EH (cell line): ENCODE measurements at places on chromosomes 4 and X.

- no peak for DNase-seq
Measured at GRCh38 chr4:57220734-57221133, 110.5 kb upstream of the IGFBP7 start.

DNA sequence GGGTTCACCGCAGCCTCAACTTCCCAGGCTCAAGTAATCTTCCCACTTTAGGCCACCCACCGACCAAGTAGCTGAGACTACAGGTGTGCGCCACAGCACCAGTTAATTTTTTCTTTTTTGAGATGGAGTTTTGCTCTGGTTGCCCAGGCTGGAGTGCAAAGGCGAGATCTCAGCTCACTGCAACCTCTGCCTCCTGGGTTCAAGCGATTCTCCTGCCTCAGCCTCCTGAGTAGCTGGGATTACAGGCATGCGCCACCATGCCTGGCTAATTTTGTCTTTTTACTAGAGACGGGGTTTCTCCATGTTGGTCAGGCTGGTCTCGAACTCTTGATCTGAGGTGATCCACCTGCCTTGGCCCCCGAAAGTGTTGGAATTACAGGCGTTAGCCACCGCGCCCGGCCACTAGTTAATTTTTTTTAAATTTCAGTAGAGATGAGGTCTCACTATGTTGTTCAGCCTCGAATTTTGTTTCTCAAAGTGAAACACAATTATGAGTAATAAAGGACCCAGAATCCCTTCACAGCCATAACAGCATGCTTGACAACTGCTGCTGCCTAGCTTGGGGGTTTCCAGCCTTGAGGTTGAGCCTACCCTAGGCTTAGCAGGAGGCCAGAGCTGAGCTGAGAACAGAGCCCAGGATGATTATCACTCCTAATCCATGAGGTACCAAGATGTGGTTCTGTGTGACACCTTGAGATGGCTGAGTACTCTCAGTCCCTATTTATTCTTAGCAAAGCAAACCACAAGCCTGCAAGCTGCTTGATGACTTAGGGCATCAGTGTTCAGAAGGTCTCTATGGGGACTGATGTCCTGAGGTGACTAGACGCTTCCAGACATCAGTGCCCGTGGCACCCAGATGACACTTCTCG lies 41.6 kb upstream of the NKRF start:
- DNase-seq, result no peak

DNA sequence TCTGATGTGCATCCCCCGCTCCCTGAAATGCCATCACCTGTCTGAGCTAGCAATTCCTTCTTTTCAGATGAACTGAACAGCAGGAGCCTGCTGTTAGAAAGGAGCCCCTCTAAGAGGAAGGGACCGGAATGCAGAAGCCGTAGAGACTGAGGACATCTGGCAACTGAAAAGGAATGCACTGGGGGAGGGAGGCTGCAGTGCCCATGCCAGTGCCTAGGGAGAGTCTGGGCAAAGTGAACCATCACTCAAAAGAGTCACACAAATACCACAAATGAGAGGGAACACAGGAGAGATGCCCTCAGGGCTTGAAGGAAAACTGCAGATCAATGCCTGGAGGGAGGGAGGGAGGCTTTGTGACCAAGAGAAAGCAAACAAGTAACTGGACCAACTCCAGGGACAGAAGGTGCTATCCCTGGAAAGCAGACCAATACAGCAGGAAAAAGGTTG lies 93.9 kb upstream of the CBR4 start:
- DNase-seq, result peak; percentile 58

DNA sequence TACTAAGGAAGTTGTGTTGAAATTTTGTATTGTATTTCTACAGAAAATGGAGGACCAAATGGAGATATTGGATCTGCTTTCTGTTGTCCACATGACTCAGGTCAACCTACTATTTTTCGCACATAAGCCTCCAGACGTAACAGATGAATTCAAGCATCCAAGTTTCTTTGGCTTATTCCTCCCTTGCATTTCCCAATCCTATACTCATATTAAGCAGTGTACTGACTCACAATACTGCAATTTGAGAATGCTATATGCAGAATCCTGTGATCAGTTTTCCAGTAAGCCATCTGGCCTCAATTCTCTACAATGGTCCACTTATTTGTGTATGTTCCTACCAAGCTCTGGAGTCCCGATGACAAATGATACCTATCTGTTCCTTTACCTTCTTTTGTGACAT lies 75.7 kb downstream of the ASB9 start:
- no peak for DNase-seq

DNA sequence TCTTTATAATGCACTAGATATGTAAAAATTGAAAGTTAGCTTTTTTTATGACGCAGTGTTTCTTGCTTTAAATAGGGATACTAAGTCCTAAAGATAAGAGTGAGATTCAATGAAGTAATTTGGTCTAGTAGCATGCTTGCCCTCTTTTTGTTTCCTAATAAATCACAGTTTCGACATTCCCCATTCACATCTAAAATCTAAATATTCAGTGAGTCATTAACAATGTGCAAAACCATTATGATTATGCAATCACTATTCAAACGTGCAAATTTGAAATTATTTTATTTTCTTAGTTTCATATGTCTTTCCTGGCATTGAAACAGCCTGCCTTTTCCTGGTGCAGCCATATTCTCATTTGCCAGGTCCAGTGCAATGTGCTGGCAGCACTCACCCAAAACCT lies 1350.5 kb upstream of the PABPC4L start:
- DNase-seq, result no peak

GRCh38 chr4:33924239-33924638 lies 2320.1 kb downstream of the ARAP2 start:
- peak; percentile 36 for DNase-seq

DNA sequence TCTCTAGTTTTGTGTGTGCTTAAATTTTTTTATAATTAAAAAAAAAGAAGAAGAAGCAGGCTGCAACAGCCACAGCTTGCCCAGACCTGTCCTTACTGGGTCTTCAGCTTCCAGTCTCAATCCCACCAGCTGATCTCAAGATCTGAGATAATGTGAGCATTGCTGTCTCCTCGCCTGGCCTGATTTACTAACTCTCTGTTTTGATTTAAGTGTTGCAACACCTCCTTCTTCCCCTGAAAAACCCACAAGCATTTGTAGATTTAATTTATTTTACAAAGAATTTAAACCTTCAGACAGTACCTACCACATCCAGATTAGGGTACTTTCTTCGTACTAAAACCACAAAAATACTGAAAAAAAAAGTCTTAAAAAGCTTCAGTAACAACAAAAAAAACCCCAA lies 38.0 kb downstream of the FAM241A start:
- DNase-seq, result no peak

DNA sequence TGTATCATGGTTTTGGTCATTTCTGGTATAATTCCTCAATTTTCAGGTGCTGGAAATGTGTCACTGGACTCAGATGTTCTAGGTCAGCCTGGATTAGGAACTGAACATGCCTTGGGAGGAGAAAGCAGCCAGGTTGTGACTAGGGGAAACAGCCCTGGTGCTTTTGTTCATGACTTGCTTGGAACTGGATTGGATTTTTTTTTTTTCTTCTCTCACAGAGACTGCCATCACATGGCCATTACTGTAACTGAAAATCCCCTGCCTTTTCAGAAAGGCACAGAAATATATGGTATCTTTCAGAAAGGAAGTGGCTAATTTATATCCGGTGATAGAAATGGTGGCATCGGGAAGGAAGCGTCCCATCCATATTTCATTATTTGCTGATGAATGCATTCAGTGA lies 34.6 kb downstream of the SEPTIN11 start:
- DNase-seq, result peak; percentile 69

GRCh38 chrX:43958529-43958928 lies 14.7 kb downstream of the NDP start:
- DNase-seq, result peak; percentile 78

DNA sequence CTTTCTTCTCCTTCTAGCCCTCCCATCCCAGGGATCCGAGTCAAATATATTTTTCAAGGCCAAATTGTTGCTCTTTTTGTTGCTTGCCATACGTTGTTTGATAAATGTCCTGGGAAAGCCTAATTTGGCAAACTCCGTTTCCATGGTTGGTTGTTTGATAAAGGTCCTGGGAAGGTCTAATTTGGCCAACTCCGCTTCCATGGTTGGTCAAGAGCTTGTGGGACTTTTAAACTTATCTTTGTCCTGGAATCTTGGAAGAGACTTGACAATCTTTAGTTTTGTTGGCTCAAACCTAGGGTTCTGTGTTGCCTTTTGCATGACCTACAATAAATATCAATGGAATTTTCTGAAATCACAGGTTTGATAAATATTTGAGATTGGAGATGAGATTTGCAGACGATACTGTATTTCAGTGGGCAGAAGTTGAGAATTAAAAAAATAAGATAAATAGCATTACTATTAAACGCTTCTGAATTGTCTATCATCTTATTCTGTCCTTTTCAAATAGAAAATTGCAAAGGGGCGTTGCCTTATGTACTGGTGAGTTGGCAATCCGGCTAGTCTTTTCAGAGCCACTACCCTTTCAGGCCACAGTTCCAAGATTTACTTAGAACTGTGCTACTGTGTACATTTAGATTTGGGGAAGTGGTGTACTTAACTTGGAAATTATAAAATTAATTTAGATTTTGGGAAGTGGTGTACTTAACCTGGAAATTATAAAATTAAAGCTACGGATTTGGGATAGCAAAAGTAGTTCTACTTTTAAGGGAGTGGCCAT lies 804 bp downstream of the OSTC start:
- peak; percentile 77 for DNase-seq

- DNase-seq, result peak; percentile 87
Measured at GRCh38 chr4:4762909-4763821, 96.3 kb upstream of the MSX1 start.

- no peak for DNase-seq
Measured at GRCh38 chrX:155144926-155145325, 71.3 kb upstream of the VBP1 start.

DNA sequence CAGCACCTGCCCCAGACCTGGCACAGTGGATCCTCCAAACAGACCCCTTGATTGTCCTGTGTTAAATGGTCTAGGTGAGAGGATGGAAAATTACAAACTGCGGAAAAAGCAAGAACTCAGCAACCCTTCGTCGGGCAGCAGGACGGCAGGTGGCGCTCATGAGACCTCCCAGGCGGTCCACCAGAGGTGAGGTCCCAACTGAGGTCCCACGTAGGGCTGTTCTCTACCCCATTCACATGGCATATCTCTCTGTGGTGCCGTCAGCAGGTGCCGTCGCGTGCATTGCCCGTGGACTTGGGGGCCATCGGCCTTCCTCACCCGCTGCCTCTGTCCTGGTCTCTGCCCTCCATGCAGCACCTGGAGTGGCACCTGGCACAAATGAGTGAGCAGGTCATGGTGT lies 88.2 kb downstream of the CRMP1 start:
- no peak for DNase-seq

GRCh38 chr4:155789391-155789790 lies 30.6 kb downstream of the GUCY1B1 start:
- no peak for DNase-seq

GRCh38 chrX:110268886-110269285 lies 49.0 kb downstream of the AMMECR1 start:
- peak; percentile 20 for DNase-seq

GRCh38 chrX:72346302-72346949 lies 40.7 kb upstream of the CITED1 start:
- DNase-seq, result no peak

DNA sequence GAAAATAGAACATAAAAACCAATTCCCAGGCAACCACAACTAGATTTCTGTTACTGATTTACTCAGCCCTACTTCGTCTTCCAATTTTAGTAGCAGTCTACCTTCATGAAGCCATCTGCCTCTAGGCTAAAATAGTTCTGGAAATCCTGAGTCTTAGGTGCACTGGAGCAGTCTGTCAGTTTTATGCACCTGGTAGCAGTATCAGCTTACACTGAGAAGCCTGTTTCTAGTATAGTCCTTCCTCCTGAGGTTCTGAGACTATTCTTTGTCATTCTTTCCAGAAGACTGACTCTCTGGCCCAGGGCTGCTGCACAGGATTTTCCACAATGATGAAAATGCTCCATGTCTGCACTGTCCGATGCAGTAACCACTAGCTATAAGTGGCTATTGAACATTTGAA lies 16.9 kb upstream of the HPRT1 start:
- no peak for DNase-seq

DNA sequence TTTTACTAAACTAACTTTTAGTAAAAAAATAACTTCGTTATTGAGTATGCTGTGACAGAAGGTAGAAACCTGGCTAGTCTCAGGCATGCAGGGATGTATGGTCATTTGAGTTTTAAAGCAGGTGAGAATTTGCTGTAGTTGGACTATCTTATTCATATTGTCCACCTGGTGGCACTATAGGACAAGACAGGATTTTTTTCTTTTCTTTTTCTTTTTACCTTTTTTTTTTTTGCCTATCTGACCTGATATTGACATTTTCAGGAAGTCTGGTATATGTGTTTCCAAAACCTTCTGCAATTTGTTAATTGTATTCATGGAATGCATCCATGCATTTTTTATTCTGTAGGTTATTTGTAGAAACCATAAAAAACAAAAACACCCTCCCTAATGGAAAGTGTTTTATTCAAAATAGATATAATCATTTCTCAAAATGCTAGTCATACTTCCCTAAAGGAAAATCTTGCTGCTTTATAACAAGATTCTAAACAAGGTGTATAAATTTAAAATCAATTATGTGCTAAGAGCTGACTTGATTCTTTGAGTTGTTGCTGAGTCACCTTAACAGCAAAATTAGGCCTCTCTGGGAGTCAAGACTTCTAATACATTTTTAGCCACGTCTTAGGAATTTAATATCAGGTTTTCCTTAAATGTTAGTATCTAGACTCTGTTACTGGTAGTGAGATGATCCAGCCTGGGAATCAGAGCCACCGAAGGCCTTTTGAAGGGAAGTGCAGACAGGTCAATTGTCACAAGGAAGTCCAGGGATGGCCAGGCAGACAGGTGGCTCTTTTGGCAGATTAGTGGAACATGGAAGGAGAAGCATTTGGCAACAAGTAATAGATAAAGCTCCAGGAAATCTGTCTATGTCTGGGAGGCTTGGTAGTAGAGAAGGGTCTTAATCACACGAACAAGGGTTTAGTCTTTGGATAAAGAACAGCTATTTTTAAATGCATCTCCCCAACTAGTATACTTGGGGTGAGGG lies 201.3 kb upstream of the GNPDA2 start:
- no peak for DNase-seq

DNA sequence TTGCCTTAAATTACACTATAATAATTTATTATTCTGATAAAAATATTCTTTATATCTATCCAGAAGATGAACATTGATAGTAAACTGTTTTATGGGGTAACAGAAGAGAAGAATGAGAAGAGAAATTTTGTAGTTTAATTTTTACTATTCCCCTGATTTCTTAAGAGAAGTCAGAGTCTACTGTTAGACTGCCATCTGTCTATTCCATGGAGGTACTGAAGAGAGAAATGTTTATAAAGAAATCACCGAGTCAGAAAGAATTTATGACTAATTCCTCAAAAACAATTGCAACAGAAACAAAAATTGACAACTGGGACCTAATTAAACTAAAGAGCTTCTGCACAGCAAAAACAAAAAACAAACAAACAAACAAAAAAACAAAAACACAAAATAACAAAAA lies 149.9 kb downstream of the FGF16 start:
- DNase-seq, result peak; percentile 47

GRCh38 chr4:121785479-121785878 lies 15.6 kb upstream of the EXOSC9 start:
- peak; percentile 43 for DNase-seq

- DNase-seq, result no peak
Measured at GRCh38 chr4:900073-900472, 32.0 kb downstream of the GAK start.
